ENCODE measurements at places on chromosomes 7 and 10.

GRCh38 chr10:74681917-74682627 is 144.3 kb upstream of the KAT6B start:
- no peak for DNase-seq

- DNase-seq: no peak
Observed at GRCh38 chr10:30000802-30001571, 58.4 kb downstream of the JCAD start.

DNA sequence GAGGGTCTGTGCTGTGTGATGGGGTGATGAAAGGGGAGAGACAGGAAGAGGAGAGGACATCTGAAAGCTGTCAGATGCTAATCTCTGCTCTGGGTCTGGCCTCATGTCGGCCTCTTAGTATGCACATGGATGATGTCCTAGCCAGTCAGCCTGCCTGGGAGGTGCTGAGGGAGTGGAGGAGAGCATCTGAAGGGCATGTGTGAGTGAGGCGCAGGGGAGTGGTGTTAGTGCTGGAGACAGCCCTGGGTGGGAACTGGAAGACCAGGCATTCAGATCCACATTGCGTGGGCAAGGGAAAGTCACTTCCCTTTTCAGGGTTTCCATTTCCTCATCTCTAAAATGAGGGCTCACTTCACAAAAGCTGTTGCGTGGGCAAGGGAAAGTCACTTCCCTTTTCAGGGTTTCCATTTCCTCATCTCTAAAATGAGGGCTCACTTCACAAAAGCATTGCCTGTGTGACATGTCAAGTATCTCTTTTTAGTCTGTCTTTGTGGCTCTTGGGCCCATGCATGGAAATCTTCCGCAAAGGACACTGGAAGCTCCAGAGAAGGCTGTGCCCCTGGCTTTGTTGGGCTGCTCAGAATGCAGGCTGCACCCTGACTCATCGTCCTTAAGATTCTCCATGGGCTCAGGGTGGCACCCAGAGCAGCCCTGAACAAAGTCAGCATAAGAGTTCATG is 10.0 kb downstream of the SFTPD start:
- no peak for DNase-seq

- no peak for DNase-seq
Observed at GRCh38 chr7:121537031-121537430, 140.9 kb upstream of the FAM3C start.

- no peak for DNase-seq
Observed at GRCh38 chr7:91416155-91416865, 152.1 kb downstream of the FZD1 start.

- DNase-seq: no peak
Observed at GRCh38 chr10:122293961-122294380, 22.9 kb downstream of the BTBD16 start.

GRCh38 chr10:76887223-76888010 is 750.2 kb downstream of the KCNMA1 start:
- DNase-seq: no peak

DNA sequence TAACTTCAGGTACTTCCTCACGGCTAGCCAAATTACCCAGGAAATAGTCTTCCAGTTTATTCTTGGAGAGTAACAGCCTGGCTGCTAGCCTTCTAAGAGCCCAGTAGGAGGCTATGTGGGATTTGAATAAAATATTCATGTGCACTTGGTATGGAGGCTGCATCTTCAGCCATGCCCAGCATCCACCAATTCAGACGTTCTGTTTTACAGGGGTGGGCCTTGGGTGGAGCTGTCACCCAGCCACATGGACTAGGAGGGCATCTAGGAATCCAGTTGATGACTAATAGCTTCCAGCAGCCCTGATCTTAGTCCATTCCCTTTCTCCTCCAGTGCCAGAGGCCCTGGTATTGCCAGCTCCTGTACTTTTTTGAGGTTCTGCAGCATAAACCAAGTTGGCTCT is 66.3 kb upstream of the ZRANB1 start:
- no peak for DNase-seq

DNA sequence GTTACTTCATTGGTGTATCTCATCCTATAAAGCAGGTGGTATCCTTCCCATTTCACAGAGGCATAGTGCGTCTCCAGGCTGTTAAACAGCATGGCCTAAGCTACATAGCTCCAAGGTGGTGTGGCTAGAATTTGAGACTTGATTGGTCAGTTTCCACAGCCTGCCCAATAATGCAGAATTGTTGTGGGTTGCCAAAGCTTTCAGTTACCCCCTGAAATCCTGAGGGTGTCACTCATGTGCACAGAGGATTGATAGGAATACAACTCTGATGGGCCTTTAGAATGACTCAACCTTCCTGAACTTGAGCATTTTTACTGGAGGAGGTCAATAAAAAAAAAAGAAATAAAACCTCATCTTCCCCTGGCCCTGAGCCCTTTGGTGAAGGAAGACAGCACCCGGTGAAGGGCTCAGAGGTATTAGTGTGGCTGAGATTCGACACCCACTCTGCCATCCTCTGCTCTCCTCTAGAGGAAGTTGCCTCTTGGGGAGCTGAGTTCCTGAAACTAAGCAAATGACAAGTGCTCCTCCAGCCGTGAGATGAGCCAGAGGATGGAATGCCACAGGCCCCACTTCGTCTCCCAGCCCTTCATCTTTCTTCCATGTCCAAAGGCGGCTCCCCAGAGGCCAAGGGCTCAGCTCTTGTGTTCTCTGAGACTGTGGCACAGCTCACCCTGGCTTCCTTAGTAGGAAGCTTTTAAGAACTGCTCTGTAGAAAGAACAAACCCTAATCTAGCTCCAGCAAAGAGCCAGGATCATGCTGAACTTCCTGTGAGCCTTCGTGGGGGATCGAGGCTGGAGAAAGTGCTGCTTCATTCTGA is 1.0 kb downstream of the ACSL5 start:
- DNase-seq: no peak

GRCh38 chr7:43229801-43230200 is 117.4 kb downstream of the HECW1 start:
- no peak for DNase-seq

DNA sequence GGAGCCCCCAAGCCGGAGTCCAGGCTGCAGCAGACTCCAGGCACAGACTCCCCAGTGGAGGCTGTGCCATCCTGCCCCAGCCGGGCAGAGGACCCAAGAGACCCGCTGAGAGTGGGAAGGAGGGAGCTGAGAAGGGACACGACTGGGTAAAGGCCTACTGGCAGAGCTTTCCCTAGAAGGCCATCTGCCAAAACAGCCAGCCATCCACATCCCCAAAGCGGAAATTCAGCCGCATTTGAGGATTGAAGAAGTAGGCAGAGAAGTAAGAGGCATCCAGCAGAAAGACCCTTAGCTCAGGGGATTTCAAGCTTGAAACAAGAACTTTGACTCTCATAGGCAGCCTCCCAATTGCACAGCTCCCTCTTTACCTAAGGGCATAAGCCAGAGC is 857 bp downstream of the CPXM2 start:
- DNase-seq: no peak

- DNase-seq: no peak
Observed at GRCh38 chr7:65946904-65947303, 35.1 kb downstream of the GUSB start.

GRCh38 chr7:132424821-132425724 is 151.2 kb downstream of the PLXNA4 start:
- no peak for DNase-seq

DNA sequence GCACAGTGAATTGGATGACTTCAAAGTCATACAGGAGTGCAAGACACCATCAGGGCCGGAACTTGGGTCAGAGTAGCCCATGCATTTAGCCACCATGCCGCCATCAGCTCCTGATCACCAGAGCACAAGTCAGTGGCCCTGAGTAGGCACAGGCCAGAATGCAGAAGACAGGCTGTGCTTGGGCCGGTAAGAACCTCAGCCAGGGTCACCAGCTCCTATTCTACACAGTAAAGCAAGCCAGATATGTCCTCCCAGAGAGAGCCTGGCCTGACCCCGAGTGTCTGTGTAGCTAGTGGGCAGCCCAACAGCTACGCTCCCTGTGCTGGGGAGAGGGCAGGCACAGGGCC is 44.5 kb upstream of the COL13A1 start:
- no peak for DNase-seq

- DNase-seq: no peak
Observed at GRCh38 chr7:138954545-138955475, 26.4 kb downstream of the KIAA1549 start.

- no peak for DNase-seq
Observed at GRCh38 chr7:890868-891267, 14.5 kb downstream of the GET4 start.

DNA sequence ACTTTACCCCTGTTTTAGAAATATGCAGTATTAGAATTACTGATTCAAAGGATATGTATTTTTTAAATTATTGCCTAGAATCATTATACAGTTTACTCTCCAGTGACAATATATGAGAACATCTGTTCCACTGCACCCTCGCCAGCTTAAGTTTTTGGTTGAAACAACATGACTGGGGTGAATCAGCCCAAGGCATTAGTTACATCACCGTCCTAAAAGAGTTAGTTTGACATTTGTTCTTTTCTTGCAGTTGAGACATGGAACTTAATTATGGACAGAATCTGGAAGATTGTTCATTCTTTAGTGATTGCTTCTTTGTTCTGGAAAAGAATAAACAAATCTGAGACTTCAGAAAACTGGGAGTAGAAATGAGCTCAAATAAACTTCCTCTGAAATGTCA is 167.3 kb upstream of the DKK1 start:
- no peak for DNase-seq

GRCh38 chr10:86936661-86937501 is 20.5 kb downstream of the MMRN2 start:
- no peak for DNase-seq

DNA sequence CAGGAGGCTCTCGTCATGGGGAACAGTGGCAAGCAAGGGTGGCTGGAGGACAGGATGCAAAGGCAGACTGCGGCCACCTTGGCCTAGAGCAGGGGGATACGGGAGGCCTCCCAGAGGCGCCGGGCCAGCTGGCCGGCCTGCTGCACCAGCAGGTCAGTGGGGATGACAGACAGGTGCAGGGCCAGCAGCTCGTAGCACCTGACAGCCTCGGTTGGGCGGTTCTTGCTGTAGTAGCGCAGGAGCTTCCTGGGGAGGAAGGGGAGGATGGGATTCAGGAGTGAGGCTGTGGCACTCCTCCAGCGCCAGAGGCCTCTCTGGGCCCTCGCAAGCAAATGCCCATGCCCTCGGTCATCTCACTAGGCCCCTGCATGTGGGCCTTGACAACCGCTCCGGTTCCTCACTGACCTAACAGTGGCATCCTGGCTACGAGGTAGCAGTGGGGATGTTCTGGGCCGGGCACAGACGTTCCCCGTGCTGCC is 2.5 kb upstream of the PYROXD2 start:
- no peak for DNase-seq

- DNase-seq: no peak
Observed at GRCh38 chr7:158731761-158732160, 27.2 kb upstream of the NCAPG2 start.

DNA sequence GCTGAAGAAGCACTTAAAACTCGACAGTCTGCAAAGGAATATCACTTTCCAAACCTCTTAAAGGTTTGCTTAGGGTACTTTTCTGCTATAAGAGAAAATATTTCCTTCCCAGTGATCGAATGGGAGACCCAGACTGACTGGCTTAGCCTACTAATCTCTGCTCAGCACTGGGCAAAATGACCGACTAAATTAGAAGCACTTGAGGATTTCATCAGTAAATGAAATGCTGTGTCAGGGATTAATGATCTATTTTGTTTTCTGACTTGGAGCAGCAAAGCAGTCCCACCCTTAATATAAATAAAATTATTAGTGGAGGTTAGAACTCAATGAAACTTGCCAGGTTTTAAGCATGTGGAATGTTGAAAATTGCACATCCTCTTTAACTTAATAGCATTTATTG is 411.6 kb downstream of the NEBL start:
- no peak for DNase-seq

GRCh38 chr7:18426564-18427226 is 68.9 kb upstream of the HDAC9 start:
- no peak for DNase-seq

DNA sequence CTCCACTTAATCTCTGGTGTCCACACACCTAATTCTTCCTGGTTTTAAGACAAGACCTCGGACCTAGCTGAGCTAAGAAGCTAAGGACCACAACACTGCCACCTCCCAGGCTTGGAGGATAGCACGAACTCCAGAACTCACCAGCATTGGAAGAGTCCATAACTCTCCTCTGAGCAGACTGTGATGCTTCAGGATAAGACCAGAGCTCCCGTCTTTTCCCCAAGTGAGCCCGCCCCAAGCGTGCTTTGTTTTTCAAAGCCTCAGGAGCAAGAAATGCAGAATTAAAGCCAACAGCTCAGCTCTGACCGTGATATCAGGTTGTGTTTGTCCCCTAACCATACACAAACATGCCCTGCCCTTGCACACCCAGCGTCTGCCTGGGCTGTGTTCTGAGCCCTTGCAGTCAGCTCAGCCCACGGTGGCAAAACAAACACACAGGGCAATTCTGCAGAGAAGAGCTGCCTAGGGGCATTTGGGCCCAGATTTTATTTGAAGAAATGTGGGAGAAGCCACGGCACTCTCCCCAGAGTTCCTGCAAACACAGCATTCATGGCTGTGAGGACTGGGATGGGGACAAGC is 145.4 kb downstream of the WDR11 start:
- no peak for DNase-seq

DNA sequence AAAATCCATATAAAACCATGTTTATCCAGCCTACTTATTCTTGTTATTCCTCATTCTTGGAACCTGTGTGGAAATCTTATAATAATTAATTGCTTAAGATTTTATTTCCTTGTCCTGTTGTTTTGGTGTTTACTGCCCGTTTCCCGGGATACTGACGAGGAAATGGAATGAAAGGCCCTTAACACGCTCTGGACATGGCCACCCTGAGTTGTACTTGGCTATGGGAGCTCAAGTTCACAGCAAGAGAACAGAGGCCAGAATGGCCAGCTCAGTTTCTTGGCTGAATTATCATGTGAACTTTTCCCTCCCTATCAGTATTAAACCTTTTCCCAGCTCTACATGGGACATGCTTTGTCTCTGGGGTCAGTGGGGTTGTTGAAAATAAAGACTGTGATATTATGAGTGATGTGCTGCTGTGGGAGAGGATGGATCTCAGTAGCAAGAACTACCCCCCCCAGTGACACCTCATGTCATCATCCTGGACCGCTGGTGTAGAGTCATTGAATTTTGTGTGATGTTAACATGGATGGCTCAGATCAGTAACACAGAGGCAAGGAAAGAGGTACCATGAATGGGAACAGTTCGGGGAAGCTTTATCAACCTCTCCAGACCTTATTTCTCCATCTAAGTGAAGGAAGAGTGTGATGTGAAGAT is 87.0 kb upstream of the IGFBP3 start:
- DNase-seq: no peak

- DNase-seq: no peak
Observed at GRCh38 chr7:47714669-47715607, 133.0 kb upstream of the TNS3 start.

DNA sequence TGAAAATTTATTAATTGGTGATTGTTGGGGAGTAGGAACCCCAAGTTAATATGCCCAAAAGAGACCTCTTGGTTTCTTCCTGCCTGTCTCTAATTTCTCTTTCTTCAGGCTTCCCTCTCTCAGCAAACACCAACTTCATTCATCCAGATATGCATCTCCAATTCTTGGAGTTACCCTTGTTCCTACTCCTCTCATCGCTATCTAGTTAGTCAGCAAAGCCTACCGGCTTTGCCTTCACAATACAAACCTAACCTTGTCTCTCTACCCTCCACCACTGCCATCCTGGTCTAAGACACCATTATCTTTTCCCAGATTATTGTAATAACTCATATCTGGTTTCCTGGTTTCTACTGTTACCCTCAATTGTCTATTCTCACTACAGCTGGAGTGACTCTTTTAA is 47.9 kb downstream of the MRPL32 start:
- DNase-seq: no peak

GRCh38 chr10:124064676-124065075 is 28.7 kb downstream of the CHST15 start:
- DNase-seq: peak; percentile 14

Measured in T follicular helper cell (primary cell).